ENCODE measurements at places on chromosomes 6 and 20.

DNA sequence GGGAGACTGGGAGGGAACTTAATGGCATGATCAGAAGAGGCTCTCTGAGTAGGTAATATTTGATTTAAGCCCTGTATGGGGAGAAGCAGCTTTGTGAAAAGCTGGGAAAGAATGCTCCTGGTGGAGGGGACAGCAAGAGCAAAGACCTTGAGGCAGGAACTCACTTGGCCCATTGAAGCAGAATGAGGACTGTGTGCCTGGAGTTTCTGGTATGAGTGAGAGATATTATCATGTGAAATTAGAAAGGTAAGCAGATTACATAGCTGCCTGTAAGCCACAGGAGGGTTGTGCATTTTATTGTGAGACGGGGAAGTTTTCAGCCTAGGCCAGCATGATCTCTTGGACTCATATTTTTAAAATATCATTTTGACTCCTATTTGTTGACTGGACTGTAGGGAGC is 502.1 kb downstream of the DHX35 start:
- DNase-seq: no peak

DNA sequence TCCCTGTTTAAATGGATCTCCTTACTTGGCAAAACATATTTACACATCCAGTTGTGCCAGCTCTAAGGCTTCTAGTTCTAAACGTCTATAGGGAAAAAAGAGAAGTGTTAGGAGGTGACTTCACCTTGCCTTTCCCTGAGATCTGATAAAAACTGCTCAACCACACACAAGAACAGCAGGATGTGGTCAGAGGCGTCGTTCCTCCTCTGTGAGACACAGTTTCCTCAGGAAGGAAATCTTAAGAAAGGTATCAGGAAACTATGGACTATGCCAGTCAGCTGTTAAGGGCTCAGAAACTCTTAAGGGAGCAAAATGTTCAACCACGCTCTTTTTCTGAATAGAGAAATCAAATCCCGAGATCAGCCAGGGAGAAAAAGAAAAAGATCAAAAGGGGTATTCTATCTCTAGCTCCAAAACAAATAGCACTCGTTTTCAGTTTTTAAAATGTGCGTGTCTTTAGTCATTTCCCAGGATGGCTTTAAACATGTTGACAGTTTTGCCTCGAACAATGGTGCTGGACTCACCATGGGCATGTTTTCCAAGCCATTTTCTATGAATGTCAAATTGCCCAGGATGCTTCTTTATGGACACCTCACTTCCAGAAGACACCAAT is 154.5 kb downstream of the HACE1 start:
- DNase-seq: no peak

GRCh38 chr6:141969201-141969600 is 163.5 kb upstream of the GJE1 start:
- DNase-seq: no peak

GRCh38 chr6:118542184-118542952 is 5.7 kb upstream of the PLN start:
- peak; percentile 9 for DNase-seq

DNA sequence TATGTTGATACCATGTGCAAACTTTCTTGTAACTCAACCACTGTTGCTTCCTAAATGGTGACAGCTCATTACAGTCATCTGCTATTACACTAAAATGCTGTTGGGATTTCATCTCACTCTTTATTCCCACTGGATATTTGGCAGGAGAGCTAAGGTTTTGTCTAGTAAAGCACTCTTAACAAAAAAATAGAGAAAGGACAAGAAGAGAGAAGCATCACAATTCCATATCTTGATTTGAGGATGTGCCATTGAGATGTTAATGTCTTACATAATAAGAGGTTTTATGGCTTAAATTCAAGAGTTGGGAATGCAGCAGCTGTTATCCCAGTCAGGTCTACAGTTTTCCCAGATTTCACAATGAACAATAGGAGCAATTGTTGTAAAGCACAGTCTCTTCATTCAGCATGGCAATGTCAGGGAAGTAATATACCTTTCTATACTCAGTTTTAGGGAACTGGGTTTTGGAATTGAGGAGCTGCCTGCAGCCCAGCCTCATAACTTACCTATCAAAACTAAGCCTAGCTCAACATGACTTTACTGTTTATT is 134.9 kb downstream of the ISM1 start:
- DNase-seq: no peak

GRCh38 chr20:60295214-60295613 is 337.0 kb downstream of the CDH26 start:
- no peak for DNase-seq

- DNase-seq: no peak
These were observed 70.2 kb downstream of the TNFRSF21 start for GRCh38 chr6:47239546-47239945.

DNA sequence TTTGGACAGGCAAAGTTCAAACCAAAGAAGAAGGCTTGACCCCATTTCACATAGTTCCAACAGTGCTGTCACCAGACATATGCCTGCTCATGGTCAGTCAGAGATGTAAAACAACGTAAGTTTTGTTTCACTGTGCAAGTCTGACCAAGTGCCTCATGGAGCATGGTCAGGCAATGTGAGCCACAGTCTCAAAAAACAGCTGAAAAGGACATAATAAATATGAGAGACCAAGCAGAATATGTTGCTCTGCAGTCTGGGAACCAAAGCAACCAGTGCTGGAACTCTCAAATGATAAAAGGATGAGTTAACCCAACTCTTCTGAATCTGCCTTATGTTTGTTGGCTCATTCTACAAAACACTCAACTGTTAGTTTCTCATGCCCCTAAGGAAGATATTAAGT is 39.9 kb upstream of the DST start:
- DNase-seq: no peak

DNA sequence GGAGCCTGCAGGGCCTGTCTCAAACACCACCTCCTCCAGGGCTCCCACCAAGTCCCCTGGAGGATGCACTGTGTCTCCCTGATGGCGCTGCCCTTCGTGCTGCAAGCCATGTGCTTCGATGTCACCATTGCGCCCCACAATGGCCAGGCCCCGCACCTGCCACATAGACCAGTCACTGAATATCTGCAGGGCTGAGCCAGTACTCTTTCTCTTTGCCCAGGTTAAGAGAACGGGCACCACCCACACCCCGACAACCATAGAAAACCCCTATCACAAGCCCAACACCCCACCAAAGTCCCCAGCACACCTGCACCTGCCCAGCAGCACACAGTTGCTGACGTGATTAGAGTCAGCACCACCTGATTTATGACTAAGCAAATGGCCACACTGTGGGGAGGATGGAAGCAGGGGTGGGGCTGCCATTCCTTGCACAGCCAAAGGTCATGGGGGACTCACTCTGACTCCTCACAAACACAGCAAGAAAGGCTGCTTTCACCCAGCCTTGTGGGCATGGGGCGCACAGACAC is 104.3 kb downstream of the SLC23A2 start:
- peak; percentile 50 for DNase-seq

GRCh38 chr20:33694639-33695012 is 8.4 kb upstream of the E2F1 start:
- DNase-seq: no peak

DNA sequence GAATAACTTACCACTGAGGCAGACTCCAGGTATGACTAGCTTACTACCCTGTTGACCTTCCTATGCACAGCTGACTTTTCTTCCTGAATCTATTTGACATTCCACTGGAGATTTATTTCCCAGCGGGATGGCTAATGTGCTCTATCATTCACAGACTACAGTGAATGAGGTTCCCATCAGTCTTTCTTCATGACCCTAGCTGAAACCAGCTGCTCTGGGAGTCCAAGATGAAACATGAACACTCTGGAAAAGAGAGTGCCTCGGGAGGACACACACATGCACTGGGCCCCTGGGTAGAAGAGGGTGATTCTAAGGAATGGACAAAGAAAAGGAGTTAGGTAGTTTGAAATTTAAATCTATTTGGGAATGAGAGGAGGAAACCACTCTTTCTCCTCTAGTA is 82.6 kb upstream of the DST start:
- no peak for DNase-seq

DNA sequence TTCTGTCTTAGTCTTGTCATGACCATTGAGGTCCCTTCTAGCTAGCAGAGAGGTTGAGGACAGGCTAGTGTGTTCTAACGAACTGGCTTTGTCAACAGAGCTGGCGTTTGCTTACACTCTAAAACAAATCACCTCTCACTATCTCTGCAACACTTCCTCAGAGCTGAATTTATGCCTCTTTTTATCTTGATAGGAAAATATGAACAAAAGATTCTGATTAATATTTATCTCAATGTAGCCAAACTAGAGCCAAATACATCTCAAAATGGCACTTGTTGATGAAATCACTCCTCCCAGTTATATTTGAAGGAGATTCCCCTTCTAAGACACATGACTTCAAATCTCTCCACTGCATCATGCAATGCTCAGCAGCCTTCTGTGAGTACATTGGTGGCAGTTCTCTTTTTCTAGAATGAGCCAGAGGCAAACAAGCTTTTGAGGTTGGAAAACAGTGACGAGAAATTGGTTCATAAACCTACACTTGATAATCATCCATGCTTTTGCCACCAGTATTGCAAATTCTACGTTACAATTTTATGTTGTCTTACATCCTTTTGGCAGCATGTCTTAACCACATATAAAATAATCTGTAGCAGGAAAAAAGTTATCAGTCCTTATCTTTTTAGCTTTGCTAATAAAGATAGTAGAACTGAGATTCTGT is 615.7 kb upstream of the CITED2 start:
- no peak for DNase-seq

GRCh38 chr6:83292900-83293843 is 100.0 kb downstream of the RWDD2A start:
- DNase-seq: no peak

- DNase-seq: no peak
These were observed 203.7 kb upstream of the RSPO3 start for GRCh38 chr6:126914801-126915200.

GRCh38 chr6:45880159-45880558 is 135.5 kb downstream of the CLIC5 start:
- peak; percentile 59 for DNase-seq

GRCh38 chr6:169763881-169764280 is 12.5 kb downstream of the ERMARD start:
- no peak for DNase-seq

GRCh38 chr20:15164726-15165125 is 827.3 kb upstream of the FLRT3 start:
- no peak for DNase-seq

DNA sequence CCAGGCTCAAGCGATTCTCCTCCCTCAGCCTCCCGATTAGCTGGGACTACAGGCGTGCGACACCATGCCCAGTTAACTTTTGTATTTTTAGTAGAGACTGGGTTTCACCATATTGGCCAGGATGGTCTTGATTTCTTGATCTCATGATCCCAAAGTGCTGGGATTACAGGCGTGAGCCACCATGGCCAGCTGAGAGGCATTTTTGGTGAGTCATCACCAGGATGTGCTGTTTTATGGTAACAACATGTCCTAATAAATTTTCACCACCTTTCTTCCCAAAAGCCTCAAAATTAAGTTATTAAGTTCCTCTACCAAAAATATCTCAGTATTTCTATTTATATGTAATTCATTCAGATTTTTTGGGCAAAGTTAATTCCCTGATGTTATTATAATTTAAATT is 53.5 kb downstream of the COL21A1 start:
- DNase-seq: no peak

GRCh38 chr6:42507901-42508300 is 55.9 kb upstream of the UBR2 start:
- no peak for DNase-seq

DNA sequence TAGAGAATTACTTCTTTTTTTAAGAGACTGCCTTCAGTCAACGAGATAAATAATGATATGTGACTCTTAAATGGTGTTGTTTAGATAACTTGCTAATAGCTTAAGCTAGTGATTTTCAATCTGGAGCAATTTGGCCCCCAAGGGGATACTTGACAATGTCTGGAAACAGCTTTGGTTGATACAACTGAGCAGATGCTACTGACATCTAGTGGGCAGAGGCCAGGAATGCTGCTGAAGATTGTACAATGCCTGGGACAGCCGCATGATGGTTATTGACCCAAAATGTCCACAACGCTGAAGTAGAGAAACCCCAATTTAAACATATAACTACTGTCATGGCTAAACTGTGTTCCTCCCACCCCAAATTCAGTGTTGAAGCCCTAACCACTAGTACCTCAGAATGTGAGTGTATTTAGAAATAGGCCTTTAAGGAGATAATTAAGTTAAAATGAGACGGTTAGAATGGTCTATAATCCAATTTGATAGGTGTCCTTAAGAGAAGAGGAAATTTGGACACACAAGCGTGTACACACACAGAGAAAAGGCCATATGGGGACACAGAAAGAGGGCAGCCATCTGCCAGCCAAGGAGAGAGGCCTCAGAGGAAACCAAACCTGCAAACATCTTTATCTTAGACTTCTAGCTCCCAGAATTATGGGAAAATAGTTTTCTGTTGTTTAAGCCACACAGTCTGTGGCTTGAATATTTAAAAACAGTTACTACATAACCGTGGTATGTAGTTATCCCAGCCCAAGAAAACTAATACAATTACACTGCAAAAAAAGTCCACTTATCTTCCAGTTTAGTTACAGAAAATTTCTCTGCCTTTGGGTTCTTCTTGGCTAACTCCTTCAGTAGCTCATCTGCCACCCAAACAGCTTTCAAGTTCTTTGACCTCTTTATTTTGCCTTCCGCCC is 22.2 kb downstream of the RWDD2A start:
- peak; percentile 28 for DNase-seq

DNA sequence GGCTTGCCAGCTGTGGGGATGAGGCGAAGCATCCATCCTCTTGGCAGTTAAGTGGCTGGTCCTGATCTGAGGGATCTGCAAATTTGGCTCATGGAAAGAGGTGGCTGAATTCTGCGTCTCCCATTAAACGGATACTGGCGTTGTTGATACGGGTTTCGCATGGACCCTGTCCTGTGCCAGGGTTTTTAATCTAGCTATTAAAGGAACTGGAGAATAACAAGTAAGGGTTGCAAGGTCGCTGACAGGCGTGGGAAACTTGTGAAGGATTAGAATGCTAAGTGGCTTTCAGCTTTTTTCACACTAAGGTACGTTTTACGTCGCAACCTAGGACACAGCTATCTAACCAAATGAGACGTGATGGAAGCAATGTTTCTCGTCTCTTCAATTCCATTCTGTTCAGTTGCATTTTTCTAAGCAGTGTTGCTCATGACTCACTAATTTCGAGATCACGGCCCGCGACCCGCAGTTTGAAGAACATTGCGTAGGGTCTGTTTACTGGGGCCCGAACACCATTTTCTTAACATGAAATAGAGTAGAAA is 852 bp downstream of the GMNN start:
- DNase-seq: no peak

- DNase-seq: peak; percentile 37
These were observed 1.4 kb downstream of the STAU1 start for GRCh38 chr20:49186535-49187329.

DNA sequence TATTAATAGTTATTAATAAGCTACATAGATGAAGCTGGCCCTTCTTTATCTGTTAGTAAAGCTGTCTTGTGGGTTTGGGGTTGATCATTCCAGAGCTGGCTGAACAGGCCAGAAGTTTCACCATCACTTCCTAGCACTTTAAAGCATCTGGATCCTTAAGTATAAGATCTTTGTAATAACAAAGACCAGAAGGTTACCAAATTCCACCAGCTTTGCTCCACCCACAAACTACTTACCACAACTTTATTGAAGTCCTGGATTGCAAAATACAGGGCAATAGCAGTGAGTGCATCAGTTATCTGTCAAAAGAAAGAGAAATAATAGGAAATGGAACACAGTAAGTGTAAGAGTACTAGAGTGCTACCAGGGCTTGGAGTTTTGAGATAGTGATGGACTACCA is 33.0 kb downstream of the PIGU start:
- DNase-seq: no peak

Measured in ELF-1 (cell line).